ENCODE measurements at places on chromosomes 4 and X. TPM values are rescaled to one million over a fixed set of nuclear protein-coding genes. Genes with fewer than 3 reads are reported as not detected.

NUP62CL gene
- total RNA-seq: not detected

MAGED1 gene
- total RNA-seq: 47.9 TPM

GPR173 gene
- 2.5 TPM for total RNA-seq

GAR1 gene
- 8.6 TPM for total RNA-seq

CCKAR gene
- not detected for total RNA-seq
